8988T (cell line): ENCODE measurements at places on chromosomes 3 and 15.

GRCh38 chr15:82739086-82739485, 29.4 kb upstream of the AP3B2 start:
- DNase-seq = no peak

- DNase-seq = no peak
Measured at GRCh38 chr15:91737151-91737818, 116.2 kb upstream of the SLCO3A1 start.

DNA sequence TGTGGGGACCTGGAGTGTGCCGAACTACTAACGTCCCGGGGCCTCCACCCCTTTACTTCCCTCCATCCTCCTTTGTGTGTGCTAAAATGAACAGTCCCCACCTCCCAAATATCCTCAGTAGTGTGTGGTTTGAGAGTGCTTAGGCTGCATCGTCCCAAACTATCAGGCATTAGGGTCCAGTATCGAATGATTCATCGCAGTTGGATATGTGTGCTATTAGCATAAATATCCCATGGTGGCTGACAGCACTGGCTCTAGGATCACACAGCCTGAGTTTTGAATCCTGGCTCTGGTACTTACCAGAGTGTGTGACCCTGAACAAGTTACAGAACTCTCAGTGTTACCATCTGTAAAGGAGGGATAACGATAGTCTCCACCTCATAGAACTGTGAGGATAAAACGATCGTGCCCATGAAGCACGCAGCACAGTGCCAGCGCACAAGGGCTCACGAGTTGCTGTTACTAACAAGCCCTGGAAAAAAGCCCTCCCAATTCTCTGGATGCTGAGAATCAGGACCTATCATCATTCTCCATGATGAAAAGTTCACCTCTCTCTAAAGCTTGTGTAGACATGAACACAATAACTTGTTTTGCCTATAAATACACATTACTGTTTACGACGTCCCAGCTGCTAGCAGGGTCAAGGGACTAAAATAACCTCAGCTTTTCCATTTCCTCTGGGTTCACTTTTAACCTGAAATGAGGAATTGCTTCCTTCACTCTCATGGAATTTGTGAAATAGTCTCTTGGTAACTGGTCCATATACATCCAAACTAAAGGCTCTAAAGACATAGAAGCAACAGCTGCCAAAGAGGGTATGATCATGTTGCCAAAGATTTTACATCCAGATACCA, 51.0 kb downstream of the VGLL4 start:
- DNase-seq = no peak

GRCh38 chr3:160725338-160725737, 30.7 kb upstream of the PPM1L start:
- no peak for DNase-seq

- DNase-seq = no peak
Measured at GRCh38 chr3:130839813-130840212, 54.1 kb upstream of the ATP2C1 start.

DNA sequence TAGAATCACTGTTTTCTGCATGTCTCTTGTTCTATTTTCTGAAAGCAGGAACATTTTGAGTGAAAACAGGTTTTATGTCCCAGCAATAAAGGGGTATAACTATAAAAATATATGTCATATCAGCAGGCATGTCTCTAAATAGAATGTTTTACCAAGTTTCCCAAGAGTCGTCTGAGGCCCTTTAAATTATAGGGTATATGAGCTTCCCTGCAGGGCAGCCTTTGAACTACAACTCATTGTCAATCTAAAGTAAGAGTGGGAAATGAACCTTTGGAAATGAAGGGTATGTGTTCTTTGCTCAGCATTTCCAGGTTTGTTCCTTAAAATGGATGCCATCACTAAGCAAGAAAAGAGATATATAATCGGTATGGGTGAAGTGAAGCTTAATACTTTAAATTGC, 138.6 kb downstream of the LSAMP start:
- no peak for DNase-seq

DNA sequence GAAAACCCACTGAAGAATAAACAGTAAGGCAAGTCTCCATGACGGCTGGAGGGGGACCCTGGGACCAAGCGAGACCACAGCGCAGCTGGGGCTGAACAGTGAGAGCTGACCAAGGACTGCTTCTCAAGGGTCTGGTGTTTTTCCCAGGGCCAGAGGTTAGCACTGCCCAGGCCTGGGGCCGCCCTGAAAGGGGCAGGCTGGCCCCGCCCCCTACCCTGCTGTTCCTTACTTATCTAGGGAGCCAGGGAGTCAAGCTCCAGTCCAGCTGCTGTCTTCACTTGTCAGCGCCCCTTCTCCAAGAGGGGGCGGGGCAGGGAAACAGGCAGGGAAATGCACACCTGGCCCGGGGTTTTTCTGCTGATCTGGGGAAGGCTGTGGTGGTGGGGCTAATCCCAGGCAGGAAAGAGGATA, 51.6 kb upstream of the HACD2 start:
- no peak for DNase-seq

- no peak for DNase-seq
Measured at GRCh38 chr15:97592778-97593177, 367.7 kb upstream of the ARRDC4 start.

- DNase-seq = no peak
Measured at GRCh38 chr3:196965112-196965803, 3.4 kb downstream of the PIGZ start.

GRCh38 chr3:194854206-194854605, 168.5 kb downstream of the FAM43A start:
- no peak for DNase-seq

DNA sequence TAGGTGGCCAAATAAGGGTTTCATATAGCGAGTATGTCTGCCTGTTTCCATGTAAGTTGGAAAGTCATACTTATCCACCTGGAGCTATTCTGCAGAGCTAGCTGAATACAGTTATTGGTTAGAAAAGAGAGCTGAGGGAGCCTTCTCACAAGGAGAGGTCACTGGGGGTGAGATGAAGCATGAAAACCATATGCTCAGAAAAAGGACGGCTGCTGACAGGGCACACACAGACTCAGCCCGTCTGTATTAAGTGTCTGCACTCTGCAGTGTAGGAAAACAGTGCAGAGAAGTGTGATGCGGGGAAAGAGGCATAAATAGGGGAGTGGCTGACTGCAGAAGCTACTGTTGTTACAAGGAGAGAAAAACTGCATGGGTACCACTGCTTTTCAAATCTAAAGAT, 58.2 kb downstream of the C3orf70 start:
- no peak for DNase-seq

- DNase-seq = no peak
Measured at GRCh38 chr15:41465822-41466421, 27.8 kb upstream of the ITPKA start.

DNA sequence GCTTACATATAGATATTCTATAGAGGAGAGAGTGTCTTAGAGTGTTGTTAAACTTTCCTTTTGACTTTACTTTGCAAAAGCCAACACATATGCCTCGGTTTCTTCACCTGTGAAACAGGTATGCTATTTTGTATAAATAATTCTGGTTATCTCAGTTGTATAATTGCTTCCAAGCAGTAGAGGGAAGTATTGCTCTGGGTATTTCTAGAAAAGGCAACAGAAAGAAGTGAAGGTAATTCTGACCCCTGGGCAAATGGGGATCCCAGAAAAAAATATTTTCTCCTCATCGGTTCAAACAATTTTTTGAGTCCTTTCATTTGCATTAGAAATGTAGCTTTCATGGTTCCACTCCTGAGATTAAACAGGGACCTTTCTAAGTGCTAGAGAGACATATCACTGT, 216.5 kb upstream of the SEMA6D start:
- DNase-seq = no peak

DNA sequence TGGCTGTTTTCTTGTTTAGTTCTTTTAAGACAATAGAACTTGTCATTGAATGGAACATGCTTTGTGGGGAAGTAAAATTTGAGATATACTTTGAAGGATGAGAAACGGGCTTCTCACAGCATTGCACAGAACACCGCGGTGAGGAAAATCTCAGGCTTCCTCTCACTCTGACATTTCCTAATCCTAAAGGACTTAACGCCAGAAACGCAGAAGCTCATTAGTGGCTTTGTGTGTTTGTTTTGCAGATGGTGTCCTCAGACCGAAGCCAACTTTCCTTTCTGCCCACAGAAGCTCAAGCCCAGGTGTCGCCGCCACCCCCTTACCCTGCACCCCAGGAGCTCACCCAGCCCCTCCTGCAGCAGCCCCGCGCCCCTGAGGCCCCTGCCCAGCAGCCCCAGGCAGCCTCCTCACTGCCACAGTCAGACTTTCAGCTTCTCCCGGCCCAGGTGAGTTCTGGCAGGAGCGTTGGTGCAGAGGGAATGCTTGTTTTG, 78.9 kb upstream of the BLM start:
- no peak for DNase-seq

GRCh38 chr3:37752649-37753025, 109.0 kb upstream of the CTDSPL start:
- DNase-seq = no peak

DNA sequence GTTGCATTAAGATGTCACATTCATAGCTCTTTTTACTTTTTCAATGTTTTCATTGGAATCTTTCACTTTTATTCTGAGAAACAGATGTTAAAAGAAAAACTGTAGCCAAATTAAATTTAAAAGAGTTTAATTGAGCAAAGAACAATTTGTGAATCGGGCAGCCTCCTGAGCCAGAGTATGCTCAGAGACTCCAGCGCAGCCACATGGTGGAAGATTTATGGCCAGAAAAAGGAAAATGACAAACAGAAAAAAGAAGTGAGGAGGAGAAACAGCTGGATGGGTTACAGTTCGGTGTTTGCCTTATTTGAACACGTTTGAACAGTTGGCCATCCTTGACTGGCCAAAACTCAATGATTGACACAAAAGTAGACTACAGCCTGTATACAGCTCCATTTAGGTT, 33.8 kb upstream of the RAB11A start:
- DNase-seq = no peak

GRCh38 chr3:149377408-149378364, at the start of gene TM4SF1:
TM4SF1 (minus strand) TSS chr3:149377649; CDS start chr3:149377547, 102 bp downstream.
- DNase-seq = peak; percentile 86
